ENCODE measurements at places on chromosomes 2 and 18.
A peak's percentile ranks its signal among the peaks of the same experiment; 100 is the strongest.

DNA sequence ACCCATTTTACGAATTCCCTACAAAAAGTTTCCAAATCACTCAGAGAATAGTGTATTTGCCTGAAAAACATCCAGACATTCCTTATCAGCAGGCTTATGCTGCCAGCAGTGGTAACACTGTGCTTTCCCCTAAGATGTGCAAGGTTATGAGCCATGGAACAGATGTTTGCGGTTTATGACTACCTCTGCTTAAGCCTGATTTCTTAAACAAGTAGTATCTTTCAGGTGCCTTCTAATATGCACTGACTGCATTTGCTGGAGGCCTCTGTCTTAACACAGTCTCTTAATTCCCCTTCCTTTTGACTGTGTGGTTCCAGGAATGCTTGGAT is 54.8 kb downstream of the CDC42EP3 start:
- no peak for DNase-seq

- DNase-seq, result no peak
Observed at GRCh38 chr2:151176661-151177060, 85.0 kb downstream of the RBM43 start.

DNA sequence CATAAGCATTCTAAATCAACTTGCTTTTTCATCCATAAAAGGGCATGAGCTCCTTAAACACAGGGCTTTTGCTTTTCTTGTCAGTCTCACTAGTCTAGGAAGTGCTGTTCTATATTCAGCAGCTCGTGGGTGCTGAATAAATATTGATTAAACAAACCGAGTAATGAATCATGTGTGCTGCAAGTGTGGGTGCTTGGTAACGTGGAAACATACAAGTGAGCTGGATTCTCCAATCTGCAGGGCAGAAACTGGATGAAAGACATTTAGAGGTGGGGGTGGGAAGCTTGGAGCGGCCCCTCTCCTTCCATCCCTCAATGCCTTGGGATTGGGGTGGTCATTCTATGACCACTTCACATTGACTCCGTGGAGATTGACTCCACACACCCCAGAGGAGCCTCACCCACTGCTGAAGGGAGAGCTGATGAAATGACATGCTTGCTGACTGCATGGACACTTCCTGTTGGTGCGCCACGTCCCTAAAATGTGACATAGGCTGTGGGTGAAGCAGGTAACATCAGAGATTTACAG is 114.6 kb downstream of the DOCK10 start:
- peak; percentile 67 for DNase-seq

DNA sequence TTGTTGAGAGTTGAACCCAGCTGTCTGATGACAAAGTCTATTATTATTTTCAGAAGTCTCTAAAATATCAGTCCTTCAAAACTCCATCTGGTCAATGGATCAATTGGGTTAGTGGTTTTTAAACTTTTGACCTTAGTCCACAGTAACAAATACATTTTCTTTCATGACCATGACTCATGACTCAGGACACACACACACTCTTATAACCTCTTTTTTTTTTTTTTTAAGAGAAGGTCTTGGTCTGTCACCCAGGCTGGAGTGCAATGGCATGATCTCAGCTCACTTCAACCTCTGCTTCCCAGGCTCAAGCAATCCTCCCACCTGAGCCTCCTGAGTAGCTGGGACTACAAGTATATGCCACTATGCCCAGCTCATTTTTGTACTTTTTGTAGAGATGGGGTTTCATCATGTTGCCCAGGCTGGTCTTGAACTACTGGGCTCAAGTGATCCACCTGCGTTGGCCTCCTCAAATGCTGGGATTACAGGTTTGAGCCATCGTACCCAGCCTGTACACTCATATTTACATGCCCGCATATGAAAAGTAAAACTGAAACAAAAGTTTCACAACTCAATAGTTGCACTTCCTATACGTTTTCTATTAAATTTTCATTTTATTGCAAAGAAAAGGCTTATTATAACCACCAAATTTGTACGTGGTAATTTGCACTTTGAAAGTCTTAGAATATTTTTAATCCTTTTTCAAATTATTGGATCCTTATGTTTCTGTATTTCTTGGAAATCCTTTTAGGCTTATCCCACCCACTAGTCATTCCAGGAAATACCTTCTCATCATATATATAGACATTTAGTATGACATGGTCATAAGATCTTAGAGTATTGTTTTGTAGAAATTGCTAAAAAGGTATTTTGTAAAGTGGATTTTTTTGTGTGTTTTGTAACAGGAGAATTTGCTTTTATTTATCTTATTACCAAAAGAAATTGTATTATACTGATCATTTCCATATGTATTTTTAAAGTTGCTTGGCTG is 199.0 kb downstream of the LPIN1 start:
- DNase-seq, result no peak

Measured in stimulated activated CD4-positive, alpha-beta T cell treated with anti-CD3 and anti-CD28 coated beads, Interleukin-4, amount 100 ng/mL, for 4 hours (primary cell).